SW480 (cell line): ENCODE measurements at places on chromosomes 5 and 9.

DNA sequence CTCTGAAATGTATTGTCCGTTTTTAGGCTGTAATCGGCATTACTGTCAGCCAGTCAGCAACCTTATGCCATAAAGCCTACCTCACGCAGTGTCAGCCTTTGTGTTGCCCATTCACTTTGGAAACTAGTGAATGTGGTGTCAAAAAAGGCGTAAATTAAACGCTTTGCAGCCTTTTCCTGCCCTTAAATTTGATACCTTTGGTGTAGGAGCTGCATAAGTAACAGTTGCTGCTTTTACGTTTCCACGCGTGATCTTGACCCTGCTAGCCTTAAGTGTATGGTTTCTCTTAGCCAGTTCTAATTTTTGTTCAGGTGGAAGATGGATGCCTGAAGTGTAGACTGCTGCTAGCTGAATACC lies 257.7 kb downstream of the EPB41L4A start:
- no peak for DNase-seq

DNA sequence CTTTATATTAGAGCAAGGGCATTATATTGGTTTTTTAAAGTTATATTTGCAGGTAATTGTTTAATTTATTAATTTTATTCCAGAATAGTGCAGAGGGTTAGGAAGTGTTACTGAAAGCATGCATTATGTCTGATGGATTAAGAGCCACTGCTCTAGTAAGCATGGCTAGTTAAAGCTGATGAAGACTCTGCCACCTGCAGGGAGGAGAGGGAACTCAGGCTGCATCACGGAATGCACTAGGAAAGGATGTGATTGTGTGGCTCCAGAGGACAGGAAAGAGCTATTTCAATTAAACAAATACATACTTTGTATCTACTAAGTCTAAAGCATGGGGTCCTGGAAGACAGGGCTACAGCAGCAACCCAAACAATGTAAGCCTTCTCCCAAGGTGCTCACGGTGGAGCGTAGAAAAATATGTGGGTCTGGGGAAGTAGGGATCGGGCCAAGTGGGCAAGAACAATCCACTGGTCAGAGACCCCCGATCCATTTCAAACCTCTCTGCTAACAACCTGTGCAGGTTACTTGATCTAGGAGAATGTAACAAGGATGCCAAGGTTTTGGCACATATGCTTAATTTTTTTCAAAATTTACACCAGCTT lies 15.3 kb upstream of the GRXCR2 start:
- DNase-seq = peak; percentile 73

DNA sequence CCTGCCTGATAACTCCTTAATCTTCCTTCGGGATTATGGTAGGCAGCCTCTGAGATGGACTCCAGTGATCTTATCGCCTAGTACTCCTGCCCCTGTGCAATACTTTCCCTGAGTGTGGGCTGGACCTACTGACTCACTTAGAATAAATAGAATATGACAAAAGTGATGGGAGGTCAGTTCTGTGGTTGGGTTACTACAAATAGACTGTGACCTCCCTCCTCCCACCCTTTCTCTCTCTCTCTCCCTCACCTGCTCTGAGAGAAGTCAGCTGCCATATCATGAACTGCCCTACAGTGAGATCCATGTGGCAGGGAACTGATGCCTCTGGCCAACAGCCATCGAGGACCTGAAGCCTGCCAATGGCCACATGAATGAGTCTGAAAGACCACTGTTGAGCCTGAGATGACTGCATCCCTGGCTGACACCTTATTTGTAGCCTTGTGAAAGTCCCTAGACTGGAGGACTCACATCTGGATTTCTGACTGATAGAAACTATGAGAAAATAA lies 31.7 kb downstream of the NRG2 start:
- DNase-seq = peak; percentile 51

- DNase-seq = no peak
Observed at GRCh38 chr9:107874591-107875369, 385.2 kb upstream of the KLF4 start.

- DNase-seq = no peak
Observed at GRCh38 chr9:27386571-27387091, 89.7 kb upstream of the EQTN start.

DNA sequence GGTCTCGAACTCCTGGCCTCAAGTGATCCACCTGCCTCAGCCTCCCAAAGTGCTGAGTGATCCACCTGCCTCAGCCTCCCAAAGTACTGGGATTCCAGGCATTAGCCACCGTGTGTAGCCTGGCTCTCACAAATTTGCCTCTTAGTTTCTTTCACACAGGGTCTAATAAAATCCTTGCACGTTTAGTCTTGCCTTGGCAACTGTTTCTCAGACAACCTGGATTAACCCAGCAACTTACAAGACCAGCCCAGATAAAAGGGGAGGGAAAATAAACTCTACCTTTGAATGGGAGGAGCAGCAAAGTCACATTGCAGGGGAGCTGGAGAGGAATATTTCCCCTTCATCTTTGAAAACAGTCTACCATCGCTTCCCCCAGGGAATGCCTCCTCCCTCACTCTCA lies 29.3 kb upstream of the GNA14 start:
- DNase-seq = no peak

DNA sequence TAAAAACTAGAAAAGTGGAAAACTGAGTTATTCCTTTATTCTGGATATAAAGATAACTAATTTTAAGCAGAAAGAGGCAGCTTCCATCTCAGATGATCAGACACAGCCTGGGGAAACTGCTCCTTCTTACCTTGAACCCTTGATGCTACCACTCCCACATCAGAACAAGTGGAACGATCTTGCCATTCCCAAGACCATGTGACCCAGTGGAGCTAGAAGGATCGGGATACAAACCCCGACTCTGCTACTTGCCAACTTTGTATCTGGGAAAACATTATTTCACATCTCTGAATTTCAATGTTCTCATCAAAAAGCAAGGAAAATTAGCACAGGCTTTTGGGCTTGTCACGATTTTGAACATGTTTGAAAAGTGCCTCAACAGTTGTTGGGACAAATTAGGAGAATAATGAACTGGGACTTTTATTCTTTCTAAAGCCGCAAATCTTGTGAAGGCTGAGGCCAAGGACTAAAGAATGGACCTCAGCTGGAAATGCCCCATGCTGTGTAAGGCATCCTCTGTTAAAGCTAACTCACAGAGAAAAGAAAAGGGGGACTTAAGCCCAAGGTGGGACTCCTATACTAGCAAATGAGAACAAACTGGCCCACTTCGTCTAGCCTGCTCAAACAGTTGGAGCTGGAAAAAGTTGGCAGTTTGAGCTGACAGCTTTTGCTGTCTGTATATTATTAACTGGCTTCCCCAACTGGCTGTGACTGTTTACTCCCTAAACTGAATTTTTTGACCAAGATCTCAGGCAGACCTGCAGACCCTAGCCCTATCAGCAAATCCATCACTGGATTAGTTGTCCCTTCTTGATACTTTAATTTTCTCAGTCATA lies 552.3 kb downstream of the EFNA5 start:
- DNase-seq = no peak

GRCh38 chr5:71810023-71810422 lies 90.9 kb downstream of the CARTPT start:
- peak; percentile 69 for DNase-seq

GRCh38 chr9:133235549-133236222 lies 26.6 kb upstream of the OBP2B start:
- DNase-seq = no peak

- DNase-seq = no peak
Observed at GRCh38 chr5:165410476-165410875, 1905.1 kb downstream of the MAT2B start.

DNA sequence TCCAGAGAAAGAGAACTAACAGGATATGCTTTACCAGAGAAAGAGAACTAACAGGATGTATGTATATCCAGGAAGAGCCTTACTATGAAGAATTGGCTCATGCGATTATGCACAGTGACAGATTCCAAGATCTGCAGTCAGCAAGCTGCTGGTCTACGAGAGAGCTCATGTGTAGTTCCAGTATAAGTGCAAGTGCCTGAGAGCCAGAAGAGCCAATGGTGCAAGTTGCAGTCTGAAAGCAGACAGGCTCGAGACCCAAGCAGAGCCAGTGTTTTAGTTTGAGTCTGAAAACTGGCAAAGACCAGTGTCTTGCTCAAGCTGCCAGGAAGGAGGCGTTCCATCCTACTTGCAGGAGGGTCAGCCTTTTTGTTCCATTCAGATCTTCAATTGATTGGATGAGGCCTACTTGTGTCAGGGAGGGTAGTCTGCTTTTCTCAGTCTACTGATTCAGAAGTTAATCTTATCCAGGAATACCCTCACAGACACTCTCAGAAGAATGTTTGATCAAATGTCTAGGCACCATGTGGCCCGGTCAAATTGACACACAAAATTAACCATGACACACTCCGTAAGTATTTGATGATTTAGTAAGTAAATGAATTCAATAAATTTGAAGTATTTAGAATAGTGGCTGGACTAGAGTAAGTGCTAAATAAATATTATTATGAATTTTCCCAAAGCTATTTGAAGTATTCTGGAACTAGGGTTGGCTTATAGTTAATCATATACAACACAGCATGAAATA lies 372.1 kb upstream of the SGCD start:
- DNase-seq = no peak

GRCh38 chr9:129756191-129756590 lies 3.3 kb upstream of the PTGES start:
- no peak for DNase-seq

DNA sequence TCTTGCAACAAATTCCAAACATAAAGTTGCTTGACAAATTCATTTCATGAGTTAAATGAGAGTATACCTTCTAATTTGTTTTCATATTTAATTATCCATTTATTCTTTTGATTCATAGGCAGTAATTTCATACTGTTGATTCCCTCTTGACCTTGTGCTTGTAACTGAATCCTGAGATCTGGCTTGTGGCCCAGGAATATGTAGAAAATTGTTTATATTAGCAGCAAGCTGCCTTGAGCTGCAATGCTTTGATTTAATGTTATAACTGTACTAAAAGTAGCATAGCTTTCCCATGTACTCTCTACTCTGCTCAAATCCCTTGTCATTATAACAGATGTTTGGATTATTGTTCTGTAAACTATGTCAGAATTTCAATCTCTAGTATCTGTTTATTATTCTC lies 780.7 kb downstream of the NR2F1-AS1 start:
- DNase-seq = no peak

DNA sequence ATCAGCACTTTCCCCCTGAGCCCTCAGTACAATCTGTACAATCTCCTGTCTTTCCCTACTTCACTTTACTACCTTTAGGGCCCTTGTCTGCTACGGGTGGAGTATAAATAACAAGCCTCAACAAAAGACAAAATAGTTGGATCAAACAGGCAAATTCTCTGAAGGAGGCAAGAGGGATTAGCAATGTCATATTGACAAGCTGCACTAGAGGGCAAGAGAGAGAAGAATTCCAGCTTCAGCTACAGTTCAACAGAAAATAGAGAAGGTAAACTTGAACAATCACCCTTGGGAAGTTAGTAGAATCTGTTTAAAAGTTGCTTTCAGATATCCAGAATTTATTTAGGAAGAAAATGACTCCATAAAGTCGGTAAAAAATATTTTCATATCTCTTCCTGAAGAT lies 68.4 kb upstream of the IZUMO3 start:
- no peak for DNase-seq

- no peak for DNase-seq
Observed at GRCh38 chr9:121359351-121360294, 10.4 kb downstream of the STOM start.

- DNase-seq = no peak
Observed at GRCh38 chr9:134694368-134694665, 52.7 kb downstream of the COL5A1 start.

DNA sequence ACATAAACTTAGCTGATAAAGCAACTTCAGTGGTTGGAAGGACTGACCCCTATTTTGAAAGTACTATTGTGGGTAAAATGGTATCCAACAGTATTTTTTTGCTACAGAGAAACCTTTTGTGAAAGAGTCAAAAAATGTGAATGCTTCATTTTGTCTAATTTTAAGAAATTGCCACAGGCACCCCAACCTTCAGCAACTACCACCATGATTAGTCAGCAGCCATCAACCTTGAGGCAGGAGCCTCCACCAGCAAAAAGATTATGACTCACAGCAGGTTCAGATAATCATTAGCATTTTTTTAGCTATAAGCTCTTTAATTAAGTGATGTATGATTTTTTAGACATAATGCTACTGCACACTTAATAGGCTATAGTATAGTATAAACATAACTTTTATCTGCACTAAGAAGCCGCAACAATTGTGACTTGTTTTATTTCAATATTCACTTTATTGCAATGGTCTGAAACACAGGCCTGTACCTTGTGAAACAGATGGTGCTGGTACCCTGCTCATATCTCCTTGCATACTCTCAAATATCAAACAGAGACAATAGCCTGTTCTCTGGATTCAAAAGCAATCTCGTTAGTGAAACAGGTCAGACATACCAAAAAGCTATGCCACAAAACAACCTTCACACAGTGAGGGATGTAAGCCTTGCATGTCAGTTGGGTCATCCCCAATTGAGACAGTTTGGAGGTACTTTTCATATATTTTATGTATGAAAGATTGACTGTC lies 261.2 kb upstream of the FAM174A start:
- DNase-seq = no peak

DNA sequence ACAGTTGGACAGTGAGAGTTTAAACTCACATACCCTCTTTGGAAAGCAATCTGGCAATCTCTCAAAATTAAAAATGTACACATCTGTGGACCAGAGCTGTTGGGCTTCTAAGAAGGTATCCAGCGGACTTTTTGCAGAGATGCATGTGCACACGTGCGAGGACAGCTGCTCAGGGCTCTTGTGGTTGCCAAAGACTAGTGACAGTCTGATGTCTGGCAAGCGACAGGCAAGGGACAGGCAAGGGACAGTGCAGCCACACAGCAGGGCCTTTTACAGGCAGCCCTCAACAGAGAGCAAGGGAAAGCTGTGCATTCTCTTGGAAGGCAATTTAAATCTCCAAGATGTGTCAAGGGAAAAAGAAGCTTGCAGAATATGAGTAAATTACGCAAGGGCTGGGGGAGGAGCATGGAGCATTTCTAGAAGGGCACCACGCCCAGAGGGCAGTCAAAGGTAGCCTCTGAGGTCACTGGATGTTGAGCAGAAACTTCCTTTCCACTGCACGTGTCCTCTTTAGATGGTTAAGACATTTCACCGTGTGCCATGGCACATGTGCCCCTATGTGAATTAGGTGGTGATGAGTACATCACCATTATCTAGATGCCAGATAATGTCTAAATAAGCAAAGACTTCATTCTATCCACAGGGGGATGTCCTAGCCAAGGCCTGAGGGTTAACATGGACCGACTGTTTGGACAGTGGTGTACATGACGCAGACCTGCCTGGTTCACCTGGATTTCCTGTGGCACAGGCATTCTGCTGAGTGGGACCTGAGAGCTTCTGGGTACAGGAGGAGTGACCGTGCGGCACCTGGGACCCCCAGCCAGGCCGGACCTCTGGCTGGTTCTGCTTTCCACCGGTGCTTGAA lies 9.1 kb downstream of the GFPT2 start:
- DNase-seq = no peak
